ENCODE measurements at places on chromosomes 1 and 21.

DNA sequence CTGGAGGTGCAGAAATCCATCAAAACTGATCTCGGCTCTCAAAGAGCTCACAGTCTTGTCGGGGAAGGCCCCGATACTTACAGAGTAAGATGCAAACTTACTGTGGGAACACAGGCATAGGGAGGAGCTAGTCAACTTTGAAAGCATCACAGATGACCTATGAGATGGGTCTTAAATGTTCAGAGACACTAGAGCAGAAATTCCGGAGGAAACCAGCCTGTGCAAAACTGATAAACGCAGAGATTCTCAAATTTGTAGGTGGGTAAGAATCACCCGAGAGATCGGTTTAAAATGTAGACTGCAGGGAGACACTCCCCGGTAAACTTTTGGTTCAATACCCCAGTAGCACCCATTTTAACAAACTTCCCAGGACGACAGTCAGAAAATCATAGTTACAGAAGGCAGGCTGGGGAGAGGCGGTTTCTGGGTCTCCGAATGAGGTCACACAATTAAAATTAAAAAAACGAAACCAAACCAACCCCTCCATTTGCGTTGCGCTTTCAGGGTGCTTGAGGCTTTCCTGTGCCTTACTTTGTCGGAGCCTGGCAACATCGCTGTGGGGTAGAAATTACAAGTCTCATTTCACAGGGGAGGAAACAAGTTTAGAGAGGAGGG is 755 bp upstream of the THRAP3 start:
- DNase-seq: peak; percentile 56

GRCh38 chr1:1024149-1024770 is 4.3 kb downstream of the AGRN start:
- DNase-seq: no peak

DNA sequence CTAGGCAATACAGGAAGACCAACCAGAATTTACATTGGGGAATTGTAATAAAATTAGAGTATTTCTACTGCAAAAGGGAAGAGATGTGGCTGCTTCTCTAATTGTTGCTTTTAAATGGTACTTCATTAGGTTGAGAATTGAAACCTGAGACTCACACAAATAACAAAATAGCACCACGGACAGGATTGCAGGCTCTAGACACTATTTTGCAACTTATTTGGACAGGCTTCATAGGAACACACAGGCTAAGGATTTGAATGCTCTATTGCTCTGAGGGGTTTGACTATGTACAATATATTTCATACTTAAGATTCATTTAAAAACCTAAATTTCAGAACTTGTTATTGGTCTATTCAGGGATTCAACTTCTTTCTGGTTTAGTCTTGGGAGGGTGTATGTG is 79.6 kb downstream of the ATP1B1 start:
- DNase-seq: no peak

DNA sequence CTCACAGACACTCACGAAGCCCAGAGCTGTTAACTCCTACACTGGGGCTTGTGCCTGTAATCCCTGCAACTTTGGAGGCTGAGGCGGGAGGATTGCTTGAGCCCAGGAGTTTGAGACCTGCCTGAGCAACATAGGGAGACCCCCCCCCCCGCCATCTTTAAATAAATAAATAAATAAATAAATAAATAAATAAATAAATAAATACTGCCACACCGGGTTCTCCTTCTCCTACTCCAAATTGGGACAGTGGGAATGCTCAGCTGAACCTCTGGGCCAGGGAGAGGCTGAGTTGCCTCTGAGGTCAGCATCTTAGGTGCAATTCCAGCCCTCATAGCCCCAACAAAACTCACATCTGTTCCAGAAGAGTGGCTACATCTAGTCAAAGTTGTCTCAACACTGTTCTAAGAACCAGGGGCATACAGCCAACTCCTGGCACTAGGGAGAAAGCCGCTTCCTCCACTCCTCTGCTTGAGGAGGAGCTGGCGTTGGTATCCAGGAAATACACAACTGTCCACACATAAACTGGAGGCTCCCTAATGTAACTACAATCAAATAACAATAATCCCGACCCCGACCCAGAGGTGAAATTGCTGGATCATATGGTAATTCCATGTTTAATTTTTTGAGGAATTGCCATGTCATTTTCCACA is 27.0 kb downstream of the C1orf216 start:
- no peak for DNase-seq

DNA sequence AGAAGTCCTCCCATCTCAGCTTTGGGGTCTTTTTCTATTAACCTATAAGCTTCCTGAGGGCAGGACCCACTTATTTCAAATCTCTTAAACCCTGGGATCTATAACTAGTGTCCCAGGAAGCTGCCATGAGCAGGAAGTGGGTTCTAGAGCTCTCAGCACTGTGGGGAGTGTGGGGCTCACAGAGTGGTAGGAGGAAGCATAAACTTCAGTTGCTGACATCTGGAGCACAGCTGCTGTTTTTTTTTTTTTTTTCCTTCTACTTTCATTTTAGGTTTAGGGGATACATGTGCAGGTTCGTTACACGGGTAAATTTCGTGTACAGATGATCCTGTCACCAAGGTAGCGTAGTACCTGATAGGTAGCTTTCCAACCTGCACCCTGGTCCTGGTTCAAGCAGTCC is 59.3 kb downstream of the AK4 start:
- no peak for DNase-seq

DNA sequence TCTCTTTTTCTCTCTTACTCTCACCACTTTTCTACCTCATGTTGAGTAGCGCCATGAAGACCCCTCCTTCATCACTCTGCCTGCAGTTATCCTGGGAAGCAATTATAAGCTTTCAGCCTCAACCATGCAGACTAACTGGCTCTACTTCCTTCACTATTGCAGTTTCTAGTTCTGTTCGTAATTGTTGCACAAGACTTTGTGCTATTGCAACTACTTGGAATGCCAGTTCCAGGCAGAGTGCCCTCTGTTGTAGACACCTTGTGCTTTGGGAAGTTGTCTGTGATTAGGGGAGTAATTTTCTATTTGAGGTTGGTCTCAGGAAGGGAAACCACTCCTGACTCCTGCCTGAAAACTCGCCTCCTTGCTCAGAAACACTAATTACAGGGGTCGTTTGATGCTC is 19.4 kb downstream of the PGM1 start:
- DNase-seq: no peak

- no peak for DNase-seq
Measured at GRCh38 chr1:50858761-50859160, 101.3 kb downstream of the FAF1 start.

- no peak for DNase-seq
Measured at GRCh38 chr1:81337226-81337625, 463.5 kb upstream of the ADGRL2 start.
